ENCODE measurements at places on chromosomes 11 and 22. TPM values are rescaled to one million over a fixed set of nuclear protein-coding genes. Genes with fewer than 3 reads are reported as not detected.

- H3K27me3 ChIP-seq = peaks cover 26% of the 10 kb centered on the region
- H3K36me3 ChIP-seq = no peaks in the 10 kb centered on the region
- no peak overlapping the region for H3K27ac ChIP-seq
- no peak overlapping the region for H3K4me3 ChIP-seq
- DNase-seq = no peak
Observed at GRCh38 chr22:45271667-45272201, 13.0 kb upstream of the UPK3A start.

GRCh38 chr11:109507836-109508561 is 86.0 kb downstream of the C11orf87 start:
- no peaks in the 10 kb centered on the region for H3K36me3 ChIP-seq
- H3K27me3 ChIP-seq = no peaks in the 10 kb centered on the region
- no peak overlapping the region for H3K4me3 ChIP-seq
- DNase-seq = no peak
- H3K27ac ChIP-seq = no peak overlapping the region
- H3K4me1 ChIP-seq = no peaks in the 10 kb centered on the region

DNA sequence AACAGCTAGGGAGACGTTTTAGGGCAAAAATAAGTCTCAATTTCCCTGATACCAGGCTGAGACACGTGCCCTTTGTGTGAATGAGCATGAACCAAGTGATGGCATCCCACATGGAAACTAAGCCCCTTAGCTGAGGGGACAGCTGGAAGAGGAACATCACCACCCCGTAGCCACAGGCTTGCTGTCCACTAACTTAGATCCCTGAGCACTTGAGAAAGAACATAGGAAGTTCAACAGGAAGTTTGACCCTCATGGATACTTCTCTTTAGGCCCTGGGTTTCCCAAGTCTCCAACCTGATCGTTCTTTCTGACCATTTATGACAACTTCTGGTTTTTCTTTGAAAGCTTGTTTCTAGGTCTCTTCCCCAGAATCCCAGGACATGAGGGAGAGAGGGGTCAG is 11.6 kb upstream of the CKAP5 start:
- H3K36me3 ChIP-seq = no peaks in the 10 kb centered on the region
- no peak overlapping the region for H3K4me3 ChIP-seq
- no peak overlapping the region for H3K27ac ChIP-seq

DNA sequence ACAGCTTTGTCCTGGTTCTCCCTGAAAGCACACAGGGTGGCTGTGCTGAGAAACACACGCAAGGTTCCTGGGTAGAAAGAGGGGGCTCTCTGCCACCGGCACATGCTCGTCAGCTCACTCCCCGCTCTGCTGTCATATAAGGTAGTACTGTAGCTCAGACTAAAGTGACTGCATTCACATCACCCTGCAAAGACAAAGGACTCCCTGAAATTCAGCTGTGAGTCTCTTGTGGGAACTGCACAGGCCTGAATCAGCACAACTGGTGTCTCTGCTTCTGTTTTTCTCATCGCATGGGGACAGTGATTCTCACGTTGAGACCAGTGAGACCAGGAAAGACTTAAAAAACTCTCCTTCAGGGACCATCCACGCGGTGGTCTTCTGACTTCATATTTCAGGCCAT is 124.1 kb upstream of the BID start:
- H3K36me3 ChIP-seq = peaks cover 12% of the 10 kb centered on the region
- DNase-seq = no peak
- no peak overlapping the region for H3K4me3 ChIP-seq

GRCh38 chr11:134521001-134521400 is 109.0 kb upstream of the B3GAT1 start:
- no peak for DNase-seq
- H3K27ac ChIP-seq = no peak overlapping the region
- no peak overlapping the region for H3K4me3 ChIP-seq
- H3K36me3 ChIP-seq = no peaks in the 10 kb centered on the region
- H3K27me3 ChIP-seq = no peaks in the 10 kb centered on the region
- no peaks in the 10 kb centered on the region for H3K4me1 ChIP-seq

KCNJ1 gene
- not detected for total RNA-seq

RIMBP3B gene
- 0.32 TPM for total RNA-seq

MMP27 gene
- total RNA-seq = not detected
